Stimulated activated CD4-positive, alpha-beta T cell treated with anti-CD3 and anti-CD28 coated beads, TNF-alpha, amount 100 ng/mL, for 1 hour (primary cell): ENCODE measurements at places on chromosomes 12 and 14.

GRCh38 chr14:32824195-32824594 is 114.5 kb upstream of the NPAS3 start:
- DNase-seq = no peak

DNA sequence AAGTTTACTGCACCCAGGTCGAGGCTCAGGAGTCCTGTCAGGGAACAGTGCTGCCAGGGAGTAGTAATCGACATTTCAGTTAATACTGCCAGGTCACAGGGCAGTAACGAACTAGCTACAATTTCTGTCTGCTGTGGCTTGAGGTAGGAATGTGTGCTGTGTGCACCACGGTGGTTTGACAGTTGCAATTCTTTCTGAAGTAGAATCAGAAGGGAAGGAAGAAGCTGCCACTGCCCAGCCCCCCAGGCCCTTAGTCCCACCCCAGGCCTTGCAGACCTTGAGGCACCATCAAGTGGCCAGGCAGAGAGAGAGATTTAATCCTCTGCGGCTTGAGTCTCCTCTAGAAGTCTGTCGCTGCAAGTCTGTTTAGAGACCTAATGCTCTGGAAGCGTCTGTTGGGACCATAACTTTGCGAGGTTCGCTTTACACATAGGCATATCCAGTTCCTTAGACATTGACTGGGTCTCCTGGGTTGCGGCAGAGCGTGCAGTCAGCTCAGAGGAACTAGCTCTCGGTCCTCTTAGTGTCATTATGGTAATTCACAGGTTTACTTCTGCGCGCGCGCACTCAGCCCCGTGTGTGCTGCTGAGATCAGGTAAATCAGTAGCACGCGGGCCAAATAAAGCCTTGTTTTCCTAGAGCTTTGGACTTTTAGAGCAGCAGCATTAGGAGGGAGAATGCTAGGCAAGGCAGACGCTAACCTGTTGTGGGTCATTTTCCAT is 9.8 kb downstream of the NKX2-1 start:
- DNase-seq = no peak

GRCh38 chr12:88662961-88663360 is 82.7 kb upstream of the KITLG start:
- no peak for DNase-seq

DNA sequence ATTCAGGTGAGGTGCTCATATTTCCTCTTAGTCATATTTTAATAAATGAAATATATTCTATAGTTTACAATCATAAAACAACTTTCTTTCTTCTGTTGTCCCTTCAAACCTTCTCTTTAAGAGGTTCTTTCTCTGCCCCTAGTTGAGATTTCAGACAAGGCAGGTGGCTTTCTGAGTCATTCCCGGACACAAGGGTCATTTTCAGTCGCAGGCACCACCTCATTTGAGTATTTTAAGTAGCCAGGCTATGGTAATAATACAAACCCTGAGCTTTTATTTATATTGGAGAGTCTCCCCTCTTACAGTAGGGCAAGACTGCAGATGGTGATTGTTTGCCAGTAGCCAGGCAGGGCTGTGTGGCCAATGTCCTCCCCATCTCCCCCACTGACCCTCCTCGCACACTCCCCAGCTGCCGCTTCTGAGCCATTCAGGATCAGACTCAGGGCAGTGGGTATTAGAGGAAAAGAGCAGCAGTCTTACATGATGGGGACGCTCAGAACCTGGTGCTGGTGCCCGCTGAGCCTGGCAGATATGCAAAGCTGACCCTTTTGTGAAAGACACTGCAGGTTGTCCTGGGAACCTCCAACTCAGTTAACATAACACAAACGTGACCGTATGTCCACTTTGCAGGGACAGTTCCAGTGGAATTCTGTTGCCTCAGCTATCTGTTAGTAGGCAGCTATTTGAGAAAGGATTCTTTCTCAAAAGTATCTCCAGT is 101.1 kb upstream of the BCL2L14 start:
- no peak for DNase-seq

DNA sequence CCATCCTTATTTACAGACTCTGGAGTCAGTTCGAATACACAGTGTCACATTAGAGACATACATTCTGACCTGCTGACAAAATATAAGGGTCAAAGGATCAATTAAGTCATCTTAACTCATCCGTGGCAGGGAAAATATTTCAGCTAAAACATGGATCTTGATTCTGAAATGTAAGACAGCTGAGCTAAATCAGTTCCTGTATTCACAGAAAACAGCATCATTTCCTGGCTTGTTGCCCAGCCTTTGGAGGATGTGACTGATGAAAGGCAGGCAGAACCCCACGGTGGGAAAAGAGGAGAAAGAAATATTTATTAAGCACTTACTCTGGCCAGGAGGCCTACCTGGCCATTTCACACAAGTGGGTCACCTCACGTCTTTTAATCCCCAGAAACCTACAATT is 101.9 kb downstream of the GAS2L3 start:
- DNase-seq = no peak

DNA sequence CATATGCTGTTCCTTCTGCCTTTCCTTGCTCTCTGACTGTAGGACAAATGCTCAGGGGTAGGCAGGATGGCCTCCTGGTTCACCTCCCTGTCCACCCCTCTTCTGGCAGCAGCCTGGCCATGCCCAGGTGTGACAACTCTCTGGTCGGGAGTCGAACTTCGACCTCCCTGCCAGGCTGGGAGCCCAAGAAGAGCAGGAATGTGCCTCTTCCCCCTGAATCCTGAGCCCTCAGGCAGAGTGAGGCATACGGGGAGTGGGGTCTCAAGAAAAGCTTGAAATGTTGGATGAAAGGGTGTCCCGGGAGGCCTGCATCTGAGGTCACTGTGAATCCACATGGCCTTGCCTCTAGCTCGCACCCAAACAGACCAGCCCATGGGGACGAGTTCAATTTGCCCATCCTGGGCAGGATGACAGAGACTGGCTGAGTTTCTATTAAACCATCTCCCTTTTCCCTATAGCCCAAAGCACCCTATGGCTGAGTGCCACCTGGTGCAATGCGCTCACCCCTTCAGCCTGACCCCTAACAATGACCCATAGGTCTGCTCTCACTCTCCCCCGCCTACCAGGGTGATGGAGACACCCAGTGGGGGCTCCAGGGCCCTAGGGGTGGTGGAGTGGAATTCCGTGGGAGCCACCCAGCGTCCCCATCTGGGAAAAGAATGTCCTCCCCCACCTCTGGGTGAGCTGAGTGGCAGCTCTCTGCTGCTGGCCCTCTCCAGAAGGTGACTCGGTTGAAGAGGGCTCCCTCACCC is 52.9 kb upstream of the DIO3 start:
- DNase-seq = no peak

DNA sequence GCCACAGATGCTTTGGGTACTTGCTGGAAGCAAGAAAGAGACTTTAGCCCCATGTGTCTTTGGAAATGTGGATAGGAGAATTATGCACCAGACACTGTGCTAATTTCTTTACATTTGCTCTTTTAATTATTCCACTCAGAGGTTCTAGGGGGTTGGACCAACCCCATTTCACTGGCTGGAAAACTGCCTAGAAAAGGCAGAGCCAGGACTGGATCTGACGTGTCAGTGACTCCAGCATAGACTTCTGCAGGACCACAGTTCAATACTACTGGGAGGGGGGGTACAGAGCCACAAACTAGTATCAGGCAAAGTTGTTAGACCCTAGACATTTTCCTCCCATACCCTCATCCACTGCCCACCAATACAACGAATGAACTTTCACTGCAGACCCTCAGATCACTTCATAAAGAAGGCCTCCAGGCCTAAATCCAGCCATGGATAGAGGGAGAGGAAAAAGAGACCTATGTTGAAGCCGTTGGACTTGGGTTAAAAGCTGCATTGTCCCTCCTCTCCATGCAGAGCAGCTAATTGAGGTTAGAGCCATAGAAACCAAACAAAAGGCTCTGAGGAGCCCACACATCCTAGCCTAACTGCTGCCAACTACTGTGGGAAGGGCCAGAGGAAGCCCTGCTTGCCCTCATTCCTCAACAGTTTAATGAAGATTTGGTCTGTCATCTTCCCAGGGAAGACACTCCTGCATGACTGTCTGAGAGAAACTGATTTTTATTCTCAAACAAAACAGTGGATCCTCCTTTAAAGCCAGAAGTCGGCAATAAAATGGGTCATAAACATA is 68.7 kb downstream of the STON2 start:
- DNase-seq = no peak

- DNase-seq = peak; percentile 34
Measured at GRCh38 chr14:74401504-74402241, 24.3 kb downstream of the SYNDIG1L start.

- DNase-seq = no peak
Measured at GRCh38 chr12:71439362-71439612, 311 bp upstream of the LGR5 start.

DNA sequence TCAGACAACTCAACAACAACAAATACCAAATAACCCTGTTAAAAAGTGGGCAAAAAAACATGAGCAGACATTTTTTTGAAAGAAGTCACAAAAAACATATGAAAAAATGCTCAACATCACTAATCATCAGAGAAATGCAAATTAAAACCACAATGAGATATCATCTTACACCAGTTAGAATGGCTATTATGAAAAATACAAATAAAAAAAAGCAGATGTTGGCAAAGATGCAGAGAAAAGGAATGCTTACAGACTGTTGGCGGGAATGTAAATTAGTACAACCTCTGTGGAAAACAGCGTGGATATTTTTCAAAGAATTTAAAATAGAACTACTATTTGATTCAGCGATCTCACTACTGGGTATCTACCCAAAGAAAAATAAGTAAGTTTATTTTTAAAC is 114.0 kb downstream of the SLC38A4 start:
- DNase-seq = no peak

DNA sequence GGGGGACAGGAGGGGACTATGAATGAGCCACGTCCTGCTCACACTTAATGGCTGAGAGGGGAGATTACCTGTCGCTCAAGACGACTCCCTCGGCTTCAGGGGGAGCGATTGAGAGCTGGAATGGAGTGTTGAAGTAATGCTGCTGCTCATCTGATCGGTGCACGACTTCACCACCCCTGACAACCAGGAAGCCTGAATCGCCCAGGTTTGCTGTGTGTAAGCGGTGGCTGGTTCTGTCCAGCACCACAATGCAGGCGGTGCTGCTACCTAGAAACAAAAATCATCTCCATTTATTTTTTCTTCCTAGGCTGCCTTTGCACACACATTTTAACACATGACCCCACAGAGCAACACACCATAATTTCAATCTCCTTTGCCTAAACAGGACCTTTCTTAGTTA is 37.3 kb downstream of the PPTC7 start:
- DNase-seq = no peak

DNA sequence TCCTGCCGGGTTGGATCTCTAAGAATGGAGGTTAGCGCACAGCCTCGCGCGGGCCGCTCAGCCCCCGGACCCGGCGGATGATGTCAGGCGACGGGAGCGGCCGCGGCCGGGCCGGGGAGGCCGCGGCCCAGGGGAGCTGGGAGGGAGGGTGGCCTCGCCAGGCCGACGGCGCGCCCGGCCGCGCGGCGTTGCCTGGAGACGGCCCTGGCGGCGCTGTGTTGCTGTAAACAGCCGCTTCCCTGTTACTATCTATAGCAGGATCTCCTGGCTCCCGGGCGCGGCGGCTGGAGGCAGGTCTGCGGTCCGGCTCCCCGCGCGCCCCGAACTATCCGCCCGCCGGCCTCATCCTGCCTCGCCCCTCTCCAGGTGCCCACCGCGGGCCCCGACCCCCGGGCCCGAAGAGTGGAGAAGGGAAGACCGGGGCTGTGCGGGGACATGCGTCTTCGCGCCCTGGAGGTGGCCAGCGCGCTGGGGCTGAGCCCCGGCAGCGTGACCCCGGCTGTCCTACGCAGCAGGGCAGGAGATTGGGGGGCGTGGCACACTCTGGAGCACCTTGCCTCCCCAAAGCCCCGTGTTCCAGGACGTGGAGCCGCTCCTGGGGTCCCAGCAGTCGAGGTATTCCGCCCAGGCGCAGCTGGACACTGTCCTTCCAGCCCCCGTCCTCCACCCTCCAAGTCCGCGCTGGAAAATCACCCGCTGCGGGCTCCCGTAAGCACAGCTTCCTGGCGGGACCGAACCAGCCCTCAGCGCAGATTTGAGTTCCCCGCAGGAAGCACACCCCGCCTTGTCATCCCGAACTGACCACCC is 1.4 kb upstream of the FOS start:
- no peak for DNase-seq

GRCh38 chr14:73887318-73887616 is 608 bp downstream of the ZNF410 start:
- no peak for DNase-seq

DNA sequence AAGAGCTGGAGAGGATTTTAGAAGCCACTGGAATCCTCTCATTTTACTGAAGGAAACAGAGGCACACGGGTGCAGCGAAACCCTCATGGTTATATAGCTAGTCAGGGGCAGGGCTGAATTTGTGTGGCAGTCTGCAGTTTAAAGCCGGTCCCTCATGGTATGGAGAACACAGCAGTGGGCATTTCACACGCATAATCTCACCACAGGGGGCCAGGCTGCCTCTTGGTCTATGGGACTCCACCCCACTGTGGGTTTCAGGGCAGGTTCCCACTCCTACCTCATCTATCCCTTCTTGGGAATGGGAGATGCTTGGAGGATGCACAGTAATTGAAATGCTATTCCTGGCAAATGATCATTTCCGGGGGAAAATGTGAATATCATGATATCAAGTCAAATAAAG is 400.6 kb downstream of the RGS6 start:
- DNase-seq = no peak

DNA sequence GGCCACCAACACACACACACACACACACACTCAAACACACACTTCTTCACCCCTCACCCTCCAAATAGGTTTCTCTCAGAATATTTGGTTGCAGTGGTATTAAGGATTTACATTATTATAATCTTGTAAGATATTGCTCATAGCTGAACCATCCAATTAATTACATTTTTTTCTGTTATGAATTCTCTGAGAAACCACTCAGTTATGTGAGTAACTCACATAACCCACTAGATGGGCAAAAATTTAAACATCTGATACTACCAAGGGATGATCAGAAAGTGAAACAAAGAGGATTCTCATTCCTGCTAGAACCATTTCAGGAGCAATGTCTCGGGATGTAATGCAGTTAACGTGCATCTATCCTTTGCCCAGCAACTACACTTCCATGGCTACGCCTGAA is 31.6 kb downstream of the TMTC1 start:
- no peak for DNase-seq

DNA sequence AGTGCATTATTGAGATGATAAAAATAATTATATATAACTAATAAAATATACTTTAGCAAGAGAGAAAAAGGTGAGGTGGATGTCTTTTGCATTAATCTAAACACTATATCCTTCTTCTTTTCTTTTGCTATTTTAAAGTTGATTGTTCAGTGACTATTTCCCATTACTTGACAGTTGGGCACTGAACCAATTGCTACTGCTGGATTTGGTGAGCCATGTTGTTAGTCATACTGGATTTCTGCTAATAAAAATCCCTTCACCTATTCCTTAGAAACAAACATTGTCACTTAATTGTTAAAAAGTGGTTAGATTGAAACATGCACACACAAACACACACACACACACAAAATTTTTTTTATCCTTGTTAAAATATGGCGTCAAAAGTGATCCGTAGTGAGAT is 251.6 kb upstream of the ALG10 start:
- no peak for DNase-seq

- DNase-seq = no peak
Measured at GRCh38 chr12:100215209-100215608, 14.6 kb downstream of the ACTR6 start.

- DNase-seq = no peak
Measured at GRCh38 chr12:90304231-90304630, 595.6 kb upstream of the ATP2B1 start.
